Gastroesophageal sphincter (tissue), 4 donors: ENCODE measurements at places on chromosomes 2 and 18.

- no peak for ATAC-seq
These were observed 2.3 kb downstream of the MEIS1 start for GRCh38 chr2:66437109-66437690.

GRCh38 chr18:60984510-60984909, 348.7 kb upstream of the CDH20 start:
- ATAC-seq, result no peak

GRCh38 chr2:55489467-55490062, 30.0 kb upstream of the CFAP36 start:
- no peak for ATAC-seq

- no peak for ATAC-seq
These were observed 82.7 kb downstream of the SCG2 start for GRCh38 chr2:223519471-223519870.

DNA sequence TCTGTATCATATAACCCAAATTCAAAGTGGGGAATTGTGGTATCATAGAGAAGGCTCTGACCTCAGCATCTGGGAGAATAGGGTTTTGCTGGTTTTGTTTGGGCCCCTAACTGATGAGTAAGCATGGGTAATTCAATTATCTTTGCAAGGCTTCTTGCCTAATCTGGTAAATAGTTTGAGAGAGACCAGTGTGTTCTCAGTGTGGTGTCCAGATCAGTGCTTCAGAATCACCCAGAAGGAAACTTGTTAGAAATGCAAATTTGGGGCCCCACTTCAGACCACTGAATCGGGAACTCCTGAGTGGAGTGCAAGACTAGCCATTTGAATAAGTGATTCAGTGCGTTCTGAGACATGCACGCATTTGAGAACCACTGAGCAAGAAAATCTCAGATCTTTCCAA, 282.7 kb downstream of the EPHA4 start:
- no peak for ATAC-seq

DNA sequence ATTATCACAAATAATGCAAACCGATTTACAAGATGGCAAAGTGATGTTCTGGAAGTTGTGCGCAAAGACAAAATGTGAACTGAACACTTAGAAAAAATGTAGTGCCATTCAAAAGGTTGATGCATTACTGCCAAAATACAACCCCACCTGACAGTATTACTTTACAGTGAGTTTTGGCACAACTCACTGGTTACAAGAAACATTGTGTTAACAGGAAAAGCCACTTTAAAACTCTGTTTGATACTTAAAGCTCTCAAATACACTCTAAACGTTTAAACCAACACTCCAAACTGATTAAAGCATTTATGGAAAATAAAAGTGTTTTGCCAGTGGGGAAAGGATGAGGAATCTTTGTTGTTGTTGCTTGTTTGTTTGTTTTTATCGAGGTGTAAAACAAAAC, 173.4 kb upstream of the SATB2 start:
- no peak for ATAC-seq

DNA sequence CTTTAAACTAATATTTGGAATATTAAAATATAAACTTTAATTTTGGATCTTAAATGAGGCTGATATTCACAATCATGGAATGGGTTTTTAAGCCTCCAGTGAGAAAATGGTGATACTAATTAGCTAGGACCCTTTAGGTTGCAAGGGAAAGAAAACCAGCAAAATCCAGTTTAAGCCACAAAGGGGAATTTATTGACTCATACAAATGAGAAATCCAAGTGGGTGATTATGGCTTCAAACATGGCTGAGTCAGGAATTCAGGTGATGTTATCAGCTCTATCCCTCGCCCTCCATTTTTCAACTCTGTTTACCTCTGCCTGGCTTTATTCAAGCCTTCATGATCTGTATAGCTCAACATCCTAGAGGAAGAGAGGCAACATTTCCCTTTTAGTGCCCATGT, 75.3 kb upstream of the DLX2 start:
- no peak for ATAC-seq

DNA sequence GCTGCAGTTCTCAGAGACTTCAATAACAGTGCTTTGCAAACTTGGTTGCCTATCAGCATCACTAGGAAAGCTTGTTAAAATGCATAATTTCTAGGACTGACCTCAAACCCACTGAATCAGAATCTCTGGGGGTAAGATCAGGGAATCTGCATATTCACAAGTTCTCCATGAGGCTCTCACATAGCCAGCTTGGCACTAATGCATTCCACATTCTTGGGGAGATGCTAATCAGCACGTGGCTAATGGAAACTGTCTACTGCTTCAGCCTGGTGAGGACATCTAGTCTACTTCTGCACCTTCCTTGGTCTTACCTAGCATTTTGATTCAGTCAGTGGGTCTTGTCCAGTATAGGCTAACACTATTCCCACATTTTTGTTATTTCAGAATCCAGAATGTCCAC, 56.3 kb downstream of the RBKS start:
- ATAC-seq, result no peak

GRCh38 chr18:38458698-38459097, 893.1 kb upstream of the CELF4 start:
- ATAC-seq, result no peak

- ATAC-seq, result peak; percentile 76
These were observed at the start of gene CDC42EP3 for GRCh38 chr2:37671009-37671815. Gene CDC42EP3 (minus strand): TSS chr2:37671642. CDS start chr2:37646587, 25,055 bp downstream.

DNA sequence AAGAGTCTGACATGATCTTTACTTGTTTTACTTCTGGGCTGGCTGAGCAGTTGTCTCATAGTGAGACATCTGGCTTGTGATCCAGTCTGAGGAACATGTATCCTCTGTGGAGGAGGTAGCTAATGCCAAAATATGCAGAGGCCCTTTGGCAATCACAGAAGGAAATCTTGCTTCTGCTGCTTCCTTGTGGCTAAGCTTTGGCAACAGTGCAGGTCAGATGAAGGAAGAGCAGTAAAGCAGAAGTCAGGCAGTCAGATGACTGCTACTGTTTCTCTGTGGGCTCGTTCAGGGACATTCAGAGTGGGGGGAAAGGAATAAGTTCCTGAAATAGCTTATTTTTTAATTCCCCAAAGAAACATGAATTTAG, 22.3 kb downstream of the DOK1 start:
- ATAC-seq, result peak; percentile 71

GRCh38 chr18:12485479-12486105, 77.9 kb downstream of the PRELID3A start:
- no peak for ATAC-seq

- no peak for ATAC-seq
These were observed 84.8 kb upstream of the TCF4 start for GRCh38 chr18:55672574-55673361.

- ATAC-seq, result peak; percentile 63
These were observed 7.3 kb downstream of the RBMS1 start for GRCh38 chr2:160486341-160486740.

DNA sequence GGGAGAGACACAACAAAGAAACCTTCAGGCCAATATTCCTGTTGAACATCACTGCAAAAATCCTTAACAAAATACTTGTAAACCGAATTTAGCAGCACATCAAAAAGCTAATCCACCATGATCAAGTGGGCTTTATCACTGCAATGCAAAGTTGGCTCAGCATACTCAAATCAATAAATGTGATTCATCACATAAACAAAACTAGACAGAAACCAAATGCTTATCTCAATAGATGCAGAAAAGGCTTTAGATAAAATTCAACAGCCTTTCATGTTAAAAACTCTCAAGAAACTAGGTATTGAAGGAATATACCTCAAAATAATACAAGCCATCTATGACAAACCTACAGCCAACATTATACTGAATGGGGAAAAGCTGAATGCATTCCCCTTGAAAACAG, 20.6 kb downstream of the GTF2A1L start:
- no peak for ATAC-seq

DNA sequence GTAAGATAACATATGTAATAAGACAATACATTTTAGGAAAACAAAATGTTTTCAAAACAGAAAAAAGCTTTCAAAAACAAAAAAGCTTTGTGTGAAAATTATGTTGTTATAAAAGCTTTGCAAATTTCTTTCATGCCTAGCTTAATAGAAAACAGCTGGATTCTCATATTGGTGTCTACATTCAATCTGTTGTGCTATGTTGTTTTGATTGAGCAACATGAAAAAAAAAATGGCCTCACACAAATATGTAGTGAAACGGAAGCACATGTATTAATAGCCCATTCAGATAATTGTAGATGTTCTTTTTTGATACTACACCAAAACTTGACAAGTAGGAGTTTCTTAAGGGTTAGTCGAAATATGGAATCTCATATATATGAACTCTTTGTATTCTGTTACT, 197.5 kb downstream of the ZEB2 start:
- no peak for ATAC-seq

DNA sequence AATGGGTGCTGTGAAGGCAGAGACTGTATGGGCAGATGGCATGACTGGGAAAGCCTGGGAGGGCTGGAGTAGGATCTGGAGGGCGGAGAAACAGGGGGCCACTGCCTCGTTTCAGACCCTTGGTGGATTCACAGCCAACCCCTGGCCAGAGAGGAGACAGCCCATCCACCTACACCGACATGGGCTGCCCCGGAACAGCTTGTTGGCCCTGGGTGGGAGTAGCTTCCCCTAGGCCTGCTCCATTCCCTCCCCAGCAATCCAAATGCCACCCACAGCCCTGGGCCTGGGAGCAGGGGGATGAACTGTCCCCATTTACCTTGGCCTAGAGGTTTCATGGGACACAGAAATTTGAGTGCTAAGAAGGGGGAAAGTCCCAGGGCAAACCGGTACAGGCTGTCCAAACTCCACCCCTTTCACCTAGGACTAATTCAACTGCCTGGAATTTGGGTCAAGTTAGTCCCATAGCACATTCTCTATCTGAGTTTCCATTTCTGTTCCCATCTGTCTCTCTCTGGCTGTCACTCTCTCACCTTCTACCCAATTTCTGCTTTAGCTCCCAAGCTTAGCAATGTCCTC, 37.0 kb downstream of the LBH start:
- ATAC-seq, result no peak

DNA sequence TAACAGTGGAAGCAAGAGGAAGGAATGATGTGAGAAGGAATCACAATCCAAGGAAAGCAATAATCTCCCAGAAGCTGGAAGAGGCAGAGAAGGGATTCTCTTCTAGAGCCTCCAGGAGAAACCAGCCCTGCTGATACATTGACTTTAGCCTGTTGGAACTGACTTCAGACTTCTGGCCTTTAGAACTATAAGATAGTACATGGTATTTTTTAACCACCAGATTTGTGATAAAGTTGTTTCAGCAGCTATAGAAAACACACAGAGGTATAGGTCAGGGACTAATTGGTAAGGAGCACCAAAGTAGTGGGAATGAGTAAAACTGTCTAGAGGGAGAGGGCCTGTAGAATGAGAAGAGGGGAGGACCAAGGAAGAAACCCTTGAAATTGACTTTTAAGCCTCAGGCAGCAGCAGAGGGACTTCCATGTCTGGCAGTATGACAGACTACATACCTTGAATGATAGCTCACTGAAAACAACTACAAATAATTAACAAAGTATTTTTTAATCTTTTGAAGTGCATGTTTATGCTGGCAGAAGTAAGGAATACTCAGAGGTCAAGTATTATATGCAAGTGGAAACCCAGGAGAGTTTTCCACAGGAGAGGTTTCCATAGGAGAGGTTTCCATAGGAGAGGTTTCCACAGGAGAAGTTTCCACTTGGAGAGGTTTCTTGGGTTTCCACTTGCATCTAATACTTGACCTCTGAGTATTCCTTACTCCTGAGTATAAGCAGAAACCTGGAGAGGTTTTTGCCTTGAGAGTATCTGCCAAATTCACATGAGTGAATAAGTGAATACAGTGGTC, 33.8 kb upstream of the TMEM17 start:
- ATAC-seq, result no peak

GRCh38 chr2:24164416-24164973, 10.4 kb upstream of the FAM228A start:
- no peak for ATAC-seq

GRCh38 chr2:120314690-120315366, 31.1 kb upstream of the INHBB start:
- no peak for ATAC-seq

DNA sequence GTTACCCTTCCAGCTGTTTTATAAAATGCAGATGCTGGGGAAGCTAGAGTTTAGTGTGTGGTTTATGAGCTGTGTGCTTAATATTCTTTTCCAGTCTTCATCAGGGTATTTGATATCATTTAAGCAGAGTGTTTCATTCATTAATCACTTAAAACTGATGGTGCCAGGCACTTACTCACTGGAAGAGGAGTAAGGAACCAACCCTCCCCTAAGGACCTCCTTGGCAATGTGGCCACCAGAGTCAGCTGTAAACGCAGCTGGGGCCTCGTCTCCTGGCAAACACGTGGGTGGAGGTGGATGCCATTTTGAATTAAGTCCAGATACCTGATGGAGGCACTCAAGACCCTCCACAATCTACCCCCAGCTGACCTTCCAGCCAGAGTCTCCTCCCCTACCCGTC, 331.6 kb downstream of the CLIP4 start:
- no peak for ATAC-seq

DNA sequence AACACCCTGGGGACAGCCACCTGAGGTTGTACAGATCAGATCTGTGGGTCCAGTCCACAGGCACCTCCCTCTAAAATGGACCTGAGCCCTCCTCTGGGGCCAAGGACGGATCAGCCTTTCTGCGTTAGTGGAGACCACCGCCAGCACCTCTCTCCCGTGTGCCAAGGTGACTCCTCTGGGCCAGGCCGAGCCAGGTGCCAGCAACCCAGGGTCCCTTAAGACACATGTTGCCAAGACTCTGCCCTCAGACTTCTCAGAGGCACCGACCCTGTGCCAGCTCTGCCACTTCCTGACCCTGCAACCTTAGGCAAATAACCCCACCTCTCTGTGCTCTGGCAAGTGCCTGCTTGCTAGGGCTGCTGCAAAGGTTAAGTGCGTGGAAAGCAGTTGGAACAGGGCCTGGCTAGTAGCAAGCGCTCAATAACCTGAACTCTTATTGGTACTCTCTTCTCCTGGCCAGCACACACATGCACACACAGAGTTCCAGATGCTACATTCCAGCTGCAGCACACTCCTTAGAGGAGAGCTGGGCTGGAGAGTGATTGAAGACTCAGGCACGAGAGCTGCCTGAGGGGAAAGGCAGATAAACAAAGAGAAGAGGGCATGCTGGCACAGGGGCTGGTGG, 105.6 kb downstream of the TNS1 start:
- no peak for ATAC-seq

DNA sequence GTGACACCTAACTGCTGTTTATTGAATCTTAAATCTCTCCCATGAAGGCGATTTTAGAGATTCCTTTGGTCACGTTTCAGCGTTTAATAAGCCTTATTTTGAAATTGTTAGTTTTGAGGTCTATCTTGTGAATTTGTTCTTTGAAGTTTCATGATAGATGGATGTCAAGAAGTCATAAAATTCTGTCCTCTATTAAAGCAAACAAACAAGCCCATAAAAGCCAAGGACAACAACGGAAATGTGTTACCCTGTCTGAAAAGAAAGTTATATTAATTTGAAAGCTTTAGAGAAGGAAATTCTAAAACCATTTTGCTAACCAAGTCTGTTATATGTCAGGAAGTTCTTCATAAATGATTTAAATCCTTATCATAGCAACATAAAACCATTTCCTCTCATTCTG, 7.0 kb upstream of the CAVIN2 start:
- ATAC-seq, result no peak
